Substantia nigra (tissue), 51 donors: ENCODE measurements at places on chromosomes 7 and 10.

DNA sequence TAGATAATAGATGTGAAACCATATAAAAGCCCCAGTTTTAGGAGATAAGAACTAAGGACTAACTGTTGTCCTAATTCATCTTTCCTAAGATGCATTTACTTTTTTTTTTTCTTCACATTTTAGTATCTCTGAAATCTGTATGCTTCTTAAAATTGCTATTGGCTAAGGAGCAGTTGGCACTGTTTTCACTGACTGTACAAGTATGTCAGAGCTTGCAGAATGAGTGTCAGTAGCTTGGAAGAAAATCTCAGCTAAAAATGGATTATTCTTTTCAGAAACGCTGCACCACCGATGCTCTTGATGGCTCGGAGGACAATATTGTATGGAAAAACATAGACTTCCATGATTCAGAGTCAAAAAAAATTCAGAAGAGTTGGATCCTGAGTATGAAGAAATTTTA, 91.1 kb upstream of the DNAJB12 start:
- DNase-seq: no peak

GRCh38 chr7:21891291-21891690, 54.4 kb downstream of the CDCA7L start:
- DNase-seq: no peak

GRCh38 chr7:150994141-150994837, 3.5 kb downstream of the NOS3 start:
- DNase-seq: no peak

DNA sequence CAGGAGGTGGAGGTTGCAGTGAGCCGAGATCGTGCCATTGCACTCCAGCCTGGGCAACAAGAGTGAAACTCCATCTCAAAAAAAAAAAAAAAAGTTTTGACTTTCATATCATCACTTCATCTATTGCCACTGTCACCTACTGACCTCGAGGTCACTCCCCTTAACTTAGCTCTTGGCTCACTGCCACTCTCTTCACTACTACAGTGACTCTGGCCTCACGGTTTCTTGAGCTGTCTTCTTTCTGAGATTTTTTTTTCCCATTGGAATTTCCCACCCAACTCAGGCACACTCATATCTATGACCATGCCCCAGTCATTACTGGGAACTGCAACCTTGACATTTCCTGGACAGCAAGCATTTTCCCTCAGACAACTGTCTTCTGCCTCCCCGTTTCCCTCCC, 42.6 kb upstream of the C7orf33 start:
- DNase-seq: no peak

DNA sequence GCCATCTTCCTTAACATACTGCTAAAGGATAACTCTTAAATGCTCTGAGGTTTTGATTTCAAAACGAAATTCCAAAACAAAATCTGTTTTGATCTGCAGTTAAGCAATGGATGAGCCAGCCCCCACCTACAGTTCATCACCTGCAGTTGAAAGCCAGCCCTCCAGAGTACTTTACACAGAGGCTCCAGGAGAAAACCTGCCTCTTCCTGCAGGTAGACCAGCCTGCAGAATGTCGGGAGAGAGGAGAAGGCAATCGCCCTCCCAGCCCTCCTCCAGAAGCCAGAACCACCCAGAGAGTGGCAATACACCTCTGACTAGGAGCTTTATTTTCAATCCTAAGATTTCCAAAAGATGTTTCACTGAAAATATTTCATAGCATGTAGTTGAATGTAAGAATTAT, 798.1 kb downstream of the GATA3 start:
- no peak for DNase-seq

DNA sequence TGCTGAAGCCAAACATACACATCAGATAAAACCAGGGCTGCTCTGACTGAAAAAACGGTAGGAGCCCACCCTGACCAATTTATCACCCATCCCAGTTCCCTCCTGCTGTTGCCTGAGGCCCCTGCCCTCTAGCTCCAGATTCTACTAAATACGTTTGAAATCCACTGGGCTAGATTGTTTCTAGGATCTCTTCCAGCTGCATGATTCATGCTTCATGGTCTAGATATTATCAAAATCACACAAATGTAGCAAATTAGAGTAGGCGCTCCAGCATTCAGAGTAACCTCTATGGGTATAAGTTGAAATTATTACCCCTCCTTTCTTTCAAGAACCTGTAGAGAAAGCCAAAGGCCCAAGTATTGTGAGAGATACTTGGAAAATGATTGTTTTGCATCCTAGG, 151.2 kb upstream of the FAM13C start:
- no peak for DNase-seq

DNA sequence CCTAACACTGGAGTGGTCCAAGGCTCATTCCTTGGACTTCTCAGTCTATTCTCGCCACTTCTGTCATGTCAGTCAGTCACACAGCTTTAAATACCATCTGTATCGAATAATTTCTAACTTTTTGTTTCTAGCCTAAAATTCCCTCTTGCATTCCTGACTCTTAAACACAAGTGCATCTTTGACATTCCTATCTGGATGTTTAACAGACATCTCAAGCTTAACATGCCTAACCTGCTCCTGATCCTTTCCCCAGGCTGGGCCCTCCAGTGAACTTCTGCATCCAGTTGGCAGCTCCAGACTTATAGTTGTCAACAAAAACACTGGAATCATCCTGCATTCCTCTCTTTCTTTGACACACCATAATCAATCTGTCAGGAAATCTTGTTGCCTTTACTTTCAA, 4.5 kb upstream of the ABCB4 start:
- no peak for DNase-seq

DNA sequence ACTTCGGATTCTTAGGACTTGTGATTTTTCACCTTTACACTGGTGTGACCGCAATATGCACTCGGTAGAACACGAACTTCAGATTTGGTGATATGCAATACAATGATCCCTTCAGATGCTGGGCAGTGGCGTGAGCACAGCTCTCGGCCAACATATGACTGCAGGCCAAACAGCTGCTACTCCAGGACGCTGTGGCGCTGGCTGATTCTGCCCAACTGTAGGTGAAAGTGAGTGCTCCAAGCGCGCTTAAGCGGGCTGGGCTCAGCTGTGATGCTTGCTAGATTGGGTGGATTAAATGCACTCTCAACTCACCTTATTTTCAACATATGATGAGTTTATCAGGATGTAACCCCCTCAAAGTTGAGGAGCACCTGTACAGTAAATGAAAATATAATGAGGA, 137.6 kb upstream of the RET start:
- DNase-seq: no peak

DNA sequence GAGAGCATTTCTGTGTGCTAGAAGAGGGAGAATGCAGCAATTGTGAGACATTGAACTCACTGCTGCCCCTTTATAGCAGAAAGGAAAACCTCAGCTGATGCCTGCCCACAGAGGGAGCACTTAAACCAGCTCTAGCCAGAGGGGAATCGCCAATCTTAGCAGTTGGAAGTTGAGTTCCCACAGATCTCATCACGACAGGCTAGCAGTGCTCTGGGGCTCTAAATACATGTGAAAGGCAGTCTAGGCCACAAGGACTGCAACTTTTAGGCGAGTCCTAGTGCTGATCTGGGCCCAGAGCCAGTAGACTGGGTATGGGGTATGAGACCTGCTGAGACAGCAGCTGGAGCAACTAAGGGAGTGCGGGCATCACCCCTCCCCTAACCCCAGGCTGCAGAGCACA, 25.2 kb upstream of the PRR15 start:
- DNase-seq: no peak

DNA sequence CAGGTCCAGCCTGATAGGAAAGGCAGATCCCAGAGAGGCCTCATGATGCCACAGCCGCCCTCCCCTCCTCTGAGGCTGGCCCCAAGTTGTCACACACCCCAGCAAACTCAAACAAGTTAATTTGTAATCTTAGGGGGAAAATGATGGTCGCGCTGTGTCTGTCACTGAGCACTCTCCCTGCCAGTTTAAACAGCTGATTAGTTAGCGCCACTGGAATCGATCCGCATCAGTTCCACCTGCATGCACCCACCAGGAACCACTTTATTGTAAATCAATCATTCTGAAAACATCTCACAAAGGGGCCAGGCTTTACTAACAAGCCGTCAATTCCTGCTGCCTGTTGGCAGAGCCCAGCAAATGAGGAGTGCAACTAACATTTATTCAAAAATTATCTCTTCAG, 870.9 kb downstream of the KCNMA1 start:
- no peak for DNase-seq

- no peak for DNase-seq
Measured at GRCh38 chr10:13797164-13797563, 210.4 kb downstream of the PRPF18 start.

DNA sequence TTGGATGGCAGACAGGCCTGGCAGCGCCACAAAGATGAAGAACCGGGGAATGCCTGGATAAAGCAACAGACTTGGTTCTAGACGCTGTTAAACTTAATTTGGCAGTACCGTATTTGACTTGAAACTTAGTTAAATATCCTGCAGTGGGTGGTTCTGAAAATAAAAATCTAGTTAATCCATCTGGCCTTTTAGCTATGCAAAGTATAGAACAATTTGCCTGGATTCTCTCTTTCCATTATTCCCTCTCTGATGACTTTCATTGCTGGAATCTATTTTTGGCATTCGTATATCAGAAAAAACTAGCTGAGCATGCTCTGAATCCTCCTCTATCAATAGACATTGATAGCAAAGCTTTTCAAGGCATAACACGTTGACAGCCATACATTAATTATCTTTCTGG, 203.6 kb downstream of the MACC1 start:
- no peak for DNase-seq

- peak; percentile 92 for DNase-seq
Measured at GRCh38 chr7:96321658-96322372, at the start of gene SLC25A13. Gene SLC25A13 (minus strand): TSS chr7:96322098. CDS start chr7:96321956, 142 bp downstream.

- DNase-seq: no peak
Measured at GRCh38 chr10:15238555-15239335, 70.3 kb upstream of the NMT2 start.

DNA sequence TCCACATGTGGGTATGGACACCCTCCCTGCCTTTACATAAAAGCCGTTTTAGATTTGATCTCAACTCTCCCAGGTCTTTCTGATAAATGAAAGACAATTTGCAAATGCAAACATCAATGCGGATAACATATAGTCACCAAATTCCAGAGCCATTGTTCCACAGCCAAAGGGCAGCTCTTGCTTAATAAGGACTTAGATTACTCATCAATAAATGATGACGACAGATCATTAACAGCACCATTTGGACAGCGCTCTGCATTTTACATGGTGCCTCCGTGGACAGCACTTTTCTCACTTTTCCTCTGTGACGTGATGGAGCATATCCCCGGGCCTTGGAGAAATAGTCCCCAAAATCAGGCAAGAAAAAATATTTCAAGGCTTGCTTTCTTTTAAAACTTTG, 370.3 kb upstream of the CELF2 start:
- no peak for DNase-seq

DNA sequence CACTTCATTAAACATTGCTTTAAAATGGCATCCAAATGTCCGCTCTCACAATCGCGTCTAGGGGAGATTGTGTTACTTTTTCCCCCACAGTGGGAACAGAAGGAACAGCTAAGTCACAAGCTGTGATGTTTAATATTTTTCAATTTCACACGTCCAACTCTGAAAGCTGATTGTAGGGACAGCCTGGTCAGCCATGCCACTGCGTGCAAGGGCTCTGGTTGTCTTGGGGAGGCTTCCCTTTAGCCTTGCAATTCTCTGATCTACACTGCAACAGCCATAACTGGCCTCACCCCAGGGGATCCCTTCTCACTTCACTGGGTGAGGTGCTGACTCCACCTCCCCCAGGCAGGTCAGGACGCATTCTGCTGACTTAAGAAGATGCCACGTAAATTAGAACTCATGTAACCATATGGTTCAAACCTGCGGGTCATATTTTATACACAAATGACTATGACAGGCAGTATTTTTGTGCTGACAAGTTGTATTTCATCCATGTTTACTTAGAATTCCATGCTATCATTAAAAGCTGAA, 425.2 kb upstream of the NFE2L3 start:
- no peak for DNase-seq

GRCh38 chr10:44382131-44382858, 2.6 kb downstream of the CXCL12 start:
- DNase-seq: no peak

DNA sequence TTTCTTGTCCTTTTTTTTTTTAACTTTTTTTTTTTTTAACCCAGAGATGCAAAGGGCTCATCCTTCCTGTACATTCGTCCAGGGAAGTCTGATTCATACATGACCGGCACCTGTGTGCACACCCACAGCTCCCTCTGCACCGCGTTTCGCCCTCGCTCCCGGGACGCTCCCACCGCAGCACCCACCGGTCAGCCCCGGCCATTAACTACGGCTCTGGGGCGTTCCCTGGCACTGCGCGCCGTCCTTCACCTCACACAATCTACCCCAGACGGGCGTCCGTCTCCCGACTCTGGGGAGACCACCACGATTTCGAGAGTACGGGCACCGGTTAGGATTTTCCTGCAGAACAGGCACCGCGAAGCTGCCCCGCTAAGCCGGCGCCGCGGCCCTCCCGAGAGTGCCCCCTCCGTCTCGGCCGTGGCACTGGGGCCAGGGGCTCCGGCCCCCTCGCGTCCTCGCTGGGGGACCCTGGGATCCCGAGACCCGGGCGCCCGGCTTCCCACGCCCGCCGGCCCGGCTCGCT, 452 bp downstream of the ATE1 start:
- peak; percentile 67 for DNase-seq

- DNase-seq: no peak
Measured at GRCh38 chr10:45354261-45354660, 19.8 kb upstream of the ALOX5 start.

- no peak for DNase-seq
Measured at GRCh38 chr7:116829493-116829892, 32.9 kb upstream of the CAPZA2 start.

- DNase-seq: no peak
Measured at GRCh38 chr10:131806146-131806545, 94.7 kb upstream of the PPP2R2D start.

DNA sequence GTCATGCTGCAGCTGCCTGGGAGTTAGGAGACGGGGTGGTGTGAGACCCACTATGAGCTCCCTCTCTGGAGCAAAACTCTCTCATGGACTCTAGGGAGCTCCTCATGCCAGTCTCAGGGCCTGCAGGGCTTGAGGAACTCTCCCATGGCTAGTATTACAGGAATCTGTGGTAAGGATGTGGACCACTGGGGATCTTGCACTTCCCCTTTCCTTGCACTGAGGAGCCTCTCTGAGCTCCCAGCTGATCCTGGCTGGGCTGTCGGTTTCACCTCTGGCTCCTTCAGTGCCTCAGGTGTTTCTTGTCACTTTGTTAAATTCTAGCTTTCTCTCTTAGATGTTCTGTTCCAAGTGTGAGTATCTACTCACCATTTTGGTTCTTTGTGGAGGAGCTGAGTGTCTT, 71.6 kb upstream of the IMMP2L start:
- no peak for DNase-seq

- no peak for DNase-seq
Measured at GRCh38 chr10:78272329-78272728, 238.7 kb downstream of the RPS24 start.

- DNase-seq: peak; percentile 6
Measured at GRCh38 chr7:32937344-32938174, 19.7 kb upstream of the FKBP9 start.
